ENCODE measurements at places on chromosomes 4 and X. TPM values are rescaled to one million over a fixed set of nuclear protein-coding genes. Genes with fewer than 3 reads are reported as not detected.

CTAG1A gene
- not detected for polyA plus RNA-seq

UVSSA gene
- 1.9 TPM for polyA plus RNA-seq

- H3K36me3 ChIP-seq: no peaks in the 10 kb centered on the region
- DNase-seq: no peak
- H3K4me3 ChIP-seq: no peak overlapping the region
- no peak overlapping the region for H3K27ac ChIP-seq
- H3K4me1 ChIP-seq: no peaks in the 10 kb centered on the region
Observed at GRCh38 chr4:40204507-40205258, 7.9 kb downstream of the RHOH start.

DNA sequence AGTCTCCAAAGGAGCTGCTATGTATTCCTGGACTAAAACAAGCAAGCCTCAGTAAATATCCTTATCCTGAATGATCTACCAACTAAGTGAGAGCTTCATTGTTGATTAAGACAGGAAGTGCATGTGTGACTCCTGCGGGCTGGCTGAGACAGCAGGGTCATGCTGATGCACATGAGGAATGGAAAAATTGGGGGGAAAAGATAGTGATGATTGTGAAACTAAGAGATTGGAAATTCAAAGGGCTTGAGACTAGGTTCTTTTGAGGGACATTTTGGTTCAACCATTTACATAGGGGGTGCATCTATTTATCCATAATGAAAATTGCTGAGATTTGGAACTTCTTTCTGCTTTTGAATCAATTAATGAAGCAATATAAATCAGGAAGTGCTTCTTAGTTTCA lies 61.1 kb upstream of the C1QTNF7 start:
- no peaks in the 10 kb centered on the region for H3K27me3 ChIP-seq
- no peak overlapping the region for H3K27ac ChIP-seq
- no peak overlapping the region for H3K4me3 ChIP-seq
- H3K36me3 ChIP-seq: no peaks in the 10 kb centered on the region
- no peak for DNase-seq

- no peak overlapping the region for H3K27ac ChIP-seq
- H3K27me3 ChIP-seq: no peaks in the 10 kb centered on the region
- DNase-seq: no peak
Observed at GRCh38 chr4:125043486-125043885, 271.3 kb upstream of the FAT4 start.

- no peaks in the 10 kb centered on the region for H3K36me3 ChIP-seq
- no peak for DNase-seq
- peaks cover 38% of the 10 kb centered on the region for H3K4me1 ChIP-seq
Observed at GRCh38 chr4:185137233-185137925, 5.7 kb upstream of the SLC25A4 start.

All from psoas muscle (tissue), 8 donors.